ENCODE measurements at places on chromosomes 6 and 20. TPM values are rescaled to one million over a fixed set of nuclear protein-coding genes. Genes with fewer than 3 reads are reported as not detected.

DNA sequence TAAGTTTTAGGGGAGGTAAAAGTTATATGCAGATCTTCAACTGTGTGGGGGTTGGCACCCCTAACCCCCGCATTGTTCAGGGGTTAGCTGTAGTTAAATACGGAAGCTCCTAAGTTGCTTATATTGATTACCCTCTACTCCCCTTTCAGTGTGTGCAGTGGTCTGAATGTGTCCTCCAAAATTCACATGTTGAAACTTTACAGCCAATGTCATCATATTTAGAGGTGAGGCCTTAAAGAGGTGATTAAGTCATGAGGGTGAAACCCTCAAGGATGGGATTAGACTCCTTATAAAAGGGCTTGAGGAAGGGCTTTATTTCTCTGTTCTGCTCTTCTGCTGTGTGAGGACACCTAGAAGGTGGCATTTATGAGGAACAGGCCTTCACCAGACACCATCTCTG lies 22.3 kb downstream of the TULP4 start:
- DNase-seq: no peak

- no peak for DNase-seq
Measured at GRCh38 chr6:140001005-140001404, 626.6 kb upstream of the CITED2 start.

- DNase-seq: no peak
Measured at GRCh38 chr20:48422242-48422960, 405.4 kb downstream of the PREX1 start.

- DNase-seq: no peak
Measured at GRCh38 chr6:9831783-9832182, 583.1 kb downstream of the TFAP2A start.

DNA sequence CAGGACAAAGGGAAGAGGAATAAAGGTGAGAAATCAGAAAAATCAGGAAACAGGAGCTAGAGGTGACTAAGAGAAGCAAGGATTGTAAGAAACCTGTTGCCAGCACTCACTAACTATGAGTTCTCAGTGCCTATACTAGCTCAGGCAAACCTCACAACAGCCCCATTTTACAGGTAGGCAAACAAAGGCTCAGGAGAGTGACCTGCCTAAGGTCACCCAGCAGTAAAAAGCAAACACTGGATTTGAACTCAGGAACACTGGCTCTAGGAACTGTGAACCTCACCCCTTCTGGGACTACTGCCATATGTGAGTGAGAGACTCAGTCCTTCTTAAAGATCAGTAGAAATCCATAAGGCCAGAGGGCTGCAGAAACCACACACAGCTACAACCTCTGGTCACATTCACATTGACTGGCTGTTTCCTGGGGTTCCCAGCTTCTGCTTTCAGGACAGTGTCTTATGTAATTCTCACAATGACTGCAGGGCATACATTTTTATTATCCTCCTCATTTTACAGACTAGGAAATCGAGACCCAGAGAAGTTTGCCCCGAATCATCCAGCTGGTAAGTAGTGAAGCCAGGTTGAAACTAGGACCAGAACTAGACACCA lies 80.7 kb upstream of the MAFB start:
- no peak for DNase-seq

GRCh38 chr6:125485757-125486156 lies 184.0 kb upstream of the HDDC2 start:
- DNase-seq: no peak

- DNase-seq: no peak
Measured at GRCh38 chr6:168699631-168700295, 258.8 kb downstream of the SMOC2 start.

DNA sequence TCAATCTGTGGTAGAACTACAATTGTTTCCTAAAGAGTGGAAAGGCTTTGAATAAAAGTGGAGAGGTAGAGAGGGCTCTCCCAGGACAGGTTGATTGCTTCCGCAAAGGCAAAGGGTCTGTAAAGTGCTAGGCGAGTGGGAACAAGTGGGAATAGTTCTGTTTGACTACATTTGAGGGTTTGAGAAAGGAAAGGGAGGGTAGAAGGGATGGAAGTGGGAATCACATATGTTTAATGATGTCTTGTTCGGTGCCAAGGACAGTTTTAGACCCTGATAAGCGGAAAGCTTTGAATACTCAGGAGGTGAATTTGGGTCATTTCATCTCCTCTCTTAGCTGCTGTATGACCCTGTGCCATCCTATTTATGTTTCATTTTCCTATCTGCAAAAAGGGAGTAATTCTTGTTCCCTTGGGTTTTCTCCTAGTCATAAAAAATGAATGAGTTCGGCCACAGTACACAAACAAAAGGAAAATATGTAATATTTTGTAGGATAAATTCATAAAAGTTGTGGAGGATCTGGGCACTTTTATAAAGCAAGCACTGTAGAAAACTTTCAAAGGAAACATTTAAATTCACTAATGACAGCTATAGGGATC lies 1.7 kb upstream of the PIM1 start:
- no peak for DNase-seq

DNA sequence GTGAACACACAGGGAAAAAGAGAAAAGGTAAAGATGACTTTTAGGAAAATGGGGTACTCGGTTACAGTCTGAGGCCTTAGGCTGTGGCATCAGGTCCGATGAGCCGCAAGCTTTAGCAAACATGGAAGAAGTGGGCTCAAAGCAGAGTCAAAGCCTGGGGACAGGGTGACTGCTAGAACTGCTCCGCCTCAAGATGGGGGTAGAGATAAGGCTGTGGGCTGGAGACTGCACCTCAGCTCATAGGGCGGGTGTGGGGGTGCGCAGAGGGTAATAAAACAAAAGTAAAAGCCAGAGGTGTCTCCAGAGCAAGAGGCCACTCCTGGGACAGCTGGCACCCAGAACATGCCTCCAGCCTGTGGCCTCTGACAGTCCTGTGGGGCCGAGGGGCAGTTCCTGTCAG lies 21.3 kb upstream of the SYNDIG1 start:
- no peak for DNase-seq

DNA sequence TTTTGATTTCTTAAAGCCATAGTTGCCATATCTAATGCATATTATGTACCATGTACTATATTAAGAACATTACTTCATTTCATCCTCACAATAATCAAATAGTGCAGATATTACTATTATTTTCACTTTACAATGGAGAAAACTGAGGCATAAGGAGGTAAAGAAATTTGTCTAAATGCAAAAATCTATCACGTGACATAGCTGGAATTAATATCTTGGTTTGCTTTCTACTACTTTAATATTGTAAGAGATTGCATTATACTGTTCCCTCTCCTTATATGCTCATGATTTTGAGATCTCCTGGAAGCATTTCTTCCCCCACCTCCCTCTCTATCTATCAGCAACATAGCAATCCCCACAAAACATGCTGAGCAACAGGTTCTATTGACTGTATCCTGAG lies 330.8 kb upstream of the SPTLC3 start:
- DNase-seq: no peak

DNA sequence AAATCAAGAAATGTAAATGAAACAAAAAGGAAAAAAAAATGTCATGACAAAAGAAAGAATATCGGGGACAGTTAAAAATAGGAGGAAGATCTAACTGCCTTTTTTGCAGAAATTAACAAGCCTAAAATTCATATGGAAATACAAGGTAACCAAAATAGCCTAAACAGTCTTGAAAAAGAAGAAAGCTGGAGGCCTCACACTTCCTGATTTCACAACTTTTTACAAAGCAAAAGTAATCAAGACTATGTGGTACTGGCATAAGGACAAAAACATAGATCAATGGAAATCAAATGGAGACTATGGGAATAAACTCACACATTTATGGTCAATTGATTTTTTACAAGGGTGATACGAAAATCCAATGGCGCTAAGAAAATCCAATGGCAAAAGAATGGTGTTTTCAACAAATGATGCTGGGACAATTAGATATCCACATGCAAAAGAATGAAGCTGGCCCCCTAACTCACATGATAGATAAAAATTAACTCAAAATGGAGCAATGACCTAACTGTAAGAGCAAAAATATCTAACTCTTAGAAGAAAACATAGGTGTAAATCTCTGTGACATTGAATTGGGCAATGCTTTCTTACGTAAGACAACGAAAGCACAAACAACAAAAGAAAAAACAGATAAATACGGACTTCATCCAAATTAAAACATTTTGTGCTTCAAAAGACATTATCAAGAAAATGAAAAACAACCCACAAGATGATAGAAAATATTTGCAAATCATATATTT lies 24.5 kb downstream of the MAP3K5 start:
- DNase-seq: no peak

DNA sequence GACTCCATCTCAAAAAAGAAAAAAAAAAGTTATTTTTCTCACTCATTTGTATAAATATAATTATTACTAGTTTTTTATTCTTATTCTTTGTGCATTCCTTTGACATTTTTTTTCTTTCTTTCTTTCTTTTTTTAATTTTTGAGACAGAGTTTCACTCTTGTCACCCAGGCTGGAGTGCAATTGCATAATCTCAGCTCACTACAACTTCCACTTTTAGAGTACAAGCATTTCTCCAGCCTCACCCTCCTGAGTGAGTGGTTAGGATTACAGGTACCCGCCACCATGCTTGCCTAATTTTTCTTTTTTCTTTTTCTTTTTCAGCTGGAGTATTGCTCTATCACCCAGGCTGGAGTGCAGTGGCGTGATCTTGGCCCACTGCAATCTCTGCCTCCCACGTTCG lies 51.4 kb upstream of the JARID2 start:
- no peak for DNase-seq

DNA sequence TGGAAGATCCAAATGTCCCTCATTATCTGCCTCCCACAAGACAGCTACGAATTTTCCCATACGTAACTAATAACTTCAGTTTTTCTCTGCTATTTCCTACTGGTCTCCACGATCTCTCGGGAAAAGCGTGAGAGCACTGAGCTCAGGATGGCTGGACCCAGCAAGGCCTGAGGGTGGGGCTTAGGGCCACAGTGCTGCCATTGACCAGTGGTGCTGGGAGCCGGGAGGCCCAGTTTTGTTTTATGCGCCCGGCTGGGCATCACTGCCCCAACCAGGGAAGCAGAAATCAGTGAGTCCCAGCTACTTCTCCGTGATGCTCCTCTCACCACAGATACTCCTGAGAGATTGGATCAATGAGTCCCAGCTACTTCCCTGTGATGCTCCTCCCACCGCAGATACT lies 238.4 kb downstream of the LY86 start:
- DNase-seq: no peak

- DNase-seq: no peak
Measured at GRCh38 chr20:54494303-54495006, 19.1 kb downstream of the DOK5 start.

DNA sequence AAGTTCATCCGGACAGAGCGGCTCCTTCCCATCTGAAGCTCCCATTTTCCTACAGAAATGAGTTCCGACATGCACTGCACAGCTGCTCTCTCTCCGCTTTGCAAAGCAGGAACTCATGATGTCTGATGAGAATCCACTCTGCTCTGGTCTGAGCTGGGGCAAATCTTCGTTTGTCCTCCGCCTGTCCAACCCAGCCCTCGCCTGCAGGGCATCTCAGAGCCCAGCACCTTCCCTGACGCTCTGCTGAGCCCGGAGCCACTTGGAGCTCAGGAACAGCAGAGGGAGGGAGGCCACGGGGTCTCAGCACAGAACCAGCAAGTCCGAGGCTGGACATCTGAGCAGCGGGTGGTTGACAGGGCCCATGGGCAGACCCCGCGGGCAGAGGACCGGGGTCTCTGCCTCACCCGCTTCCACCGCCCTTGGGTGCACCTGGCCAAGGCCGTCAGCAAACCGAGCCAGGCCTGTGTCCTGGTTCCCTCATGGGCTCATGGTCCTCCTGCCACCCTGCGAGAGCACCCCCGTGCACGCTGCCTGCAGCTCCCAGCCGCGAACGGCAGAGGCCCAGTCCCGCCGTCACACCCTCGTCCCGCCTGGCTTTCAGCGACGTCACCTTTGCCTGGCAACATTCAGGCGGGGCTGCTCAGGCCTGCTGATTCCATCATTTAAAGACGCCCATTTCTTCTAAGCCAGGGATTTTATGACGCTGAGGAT lies 78.5 kb upstream of the BHLHE23 start:
- no peak for DNase-seq

LHFPL5 gene
- not detected for total RNA-seq

ADGRG6 gene
- 15.3 TPM for total RNA-seq

SYCP2 gene
- total RNA-seq: 1.7 TPM

C6orf163 gene
- total RNA-seq: 0.63 TPM

Measured in Daoy (cell line).